ENCODE measurements at places on chromosomes 6 and 20.

DNA sequence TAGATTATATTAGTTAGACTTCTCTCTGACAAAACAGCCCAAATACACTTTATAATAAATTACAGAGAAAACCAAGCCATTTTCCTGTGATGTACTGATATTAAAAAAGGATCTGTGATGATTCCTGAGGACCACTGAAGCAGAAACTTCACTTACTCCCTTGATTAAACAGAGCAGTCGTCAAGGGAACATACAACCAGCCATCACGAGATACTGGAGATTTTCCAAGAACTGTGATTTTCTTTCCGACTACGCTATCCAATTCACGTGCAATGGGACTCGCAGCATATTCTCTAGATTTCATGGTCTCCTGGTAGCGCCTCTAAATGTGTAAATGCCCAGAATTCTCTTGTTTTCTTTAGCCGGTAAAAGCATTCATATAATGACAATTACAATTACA is 377.4 kb downstream of the PHF3 start:
- no peak for DNase-seq

DNA sequence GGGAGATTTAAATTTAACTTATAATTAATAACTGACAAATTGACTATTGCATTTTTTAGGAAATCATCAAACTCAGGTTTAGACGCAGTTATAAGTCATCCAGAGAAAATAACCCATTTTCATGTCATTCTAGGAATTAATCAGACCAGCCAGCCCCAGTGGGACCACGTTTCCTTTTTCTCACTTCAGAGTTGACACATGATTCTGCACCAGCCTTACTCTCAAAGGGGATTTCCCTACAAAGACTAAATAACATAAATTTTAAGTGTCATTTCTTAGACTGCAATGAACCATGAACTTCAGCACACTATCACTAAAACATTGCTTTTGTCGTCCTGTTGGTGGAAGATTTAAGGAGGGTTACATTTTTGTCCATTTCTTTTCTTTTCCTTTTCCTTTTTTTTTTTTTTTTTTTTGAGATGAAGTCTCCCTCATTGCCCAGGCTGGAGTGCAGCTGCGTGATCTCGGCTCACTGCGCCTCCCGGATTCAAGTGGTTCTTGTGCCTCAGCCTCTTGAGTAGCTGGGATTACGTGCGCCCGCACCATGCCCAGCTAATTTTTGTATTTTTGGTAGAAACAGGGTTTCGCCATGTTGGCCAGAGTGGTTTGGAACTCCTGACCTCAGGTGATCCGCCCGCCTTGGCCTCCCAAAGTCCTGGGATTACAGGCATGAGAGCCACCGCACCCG is 3.6 kb downstream of the IPCEF1 start:
- no peak for DNase-seq

DNA sequence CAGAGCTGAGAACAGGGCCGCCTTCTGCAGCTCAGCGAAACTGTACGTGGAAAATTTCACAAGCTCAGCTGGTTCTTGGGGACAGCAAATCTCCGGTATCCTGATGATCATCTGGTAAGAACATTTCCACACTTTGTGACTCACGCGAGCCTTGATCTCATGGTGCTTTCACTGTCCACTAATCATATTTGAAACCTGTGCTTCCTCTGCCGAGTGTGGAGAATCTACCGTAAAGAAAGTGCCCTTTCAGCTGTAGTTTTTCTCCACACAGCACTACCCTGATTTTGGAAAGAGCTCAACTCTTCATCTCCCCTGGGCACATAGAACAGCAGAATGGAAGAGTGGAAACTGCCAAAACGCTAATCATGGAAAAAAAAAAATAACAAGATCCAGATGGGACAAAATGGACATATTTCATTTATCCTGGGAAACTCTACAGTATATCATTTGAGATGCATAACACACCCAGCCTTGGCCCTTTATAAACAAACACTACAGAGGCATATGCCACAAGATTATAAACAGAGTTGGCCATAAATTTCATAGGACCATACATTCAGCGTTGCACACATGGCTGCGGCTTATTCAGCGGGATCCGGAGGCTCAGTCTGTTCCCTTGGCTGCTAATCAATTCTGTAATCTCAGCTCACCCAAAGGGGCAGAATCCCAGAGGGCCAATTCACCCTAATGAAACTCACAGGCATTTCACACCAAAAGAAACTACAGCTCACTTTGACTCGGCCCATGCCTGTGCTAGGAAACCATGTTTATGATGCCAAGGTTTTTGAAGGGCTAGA is 434.5 kb downstream of the HDGFL1 start:
- DNase-seq: no peak

GRCh38 chr20:25345721-25346120 is 44.9 kb downstream of the ABHD12 start:
- no peak for DNase-seq

- no peak for DNase-seq
Measured at GRCh38 chr20:16007164-16007563, 566.1 kb downstream of the KIF16B start.

- DNase-seq: no peak
Measured at GRCh38 chr6:139800837-139801236, 426.4 kb upstream of the CITED2 start.

- DNase-seq: no peak
Measured at GRCh38 chr6:36267731-36268477, 2.0 kb upstream of the PNPLA1 start.

- no peak for DNase-seq
Measured at GRCh38 chr6:90230548-90231215, 66.0 kb downstream of the BACH2 start.

- DNase-seq: no peak
Measured at GRCh38 chr6:68635412-68635705, 277 bp downstream of the ADGRB3 start.

DNA sequence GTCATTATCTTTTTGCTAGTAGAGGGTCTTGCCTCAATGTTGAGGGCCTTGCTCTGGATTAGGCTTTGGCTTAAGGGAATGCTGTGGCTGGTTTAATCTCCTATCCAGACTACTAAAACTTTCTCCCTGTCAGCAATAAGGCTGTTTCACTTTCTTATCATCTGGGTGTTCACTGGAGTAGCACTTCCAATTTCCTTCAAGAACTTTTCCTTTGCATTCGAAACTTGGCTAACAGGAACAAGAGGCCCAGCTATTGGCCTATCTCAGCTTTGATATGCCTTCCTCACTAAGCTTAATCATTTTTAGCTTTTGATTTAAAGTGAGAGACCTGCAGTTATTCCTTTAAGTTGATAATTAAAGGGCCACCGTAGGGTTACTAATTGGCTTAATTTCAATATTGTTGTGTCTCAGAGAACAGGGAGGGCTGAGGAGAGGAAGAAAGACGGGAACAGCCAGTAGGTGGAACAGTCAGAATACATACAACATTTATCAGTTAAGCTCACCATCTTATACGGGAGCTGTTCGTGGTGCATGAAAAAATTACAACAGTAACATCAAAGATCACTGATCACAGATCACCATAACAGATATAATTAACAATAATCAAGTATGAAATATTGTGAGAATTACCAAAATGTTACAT is 186.7 kb downstream of the PTPRK start:
- no peak for DNase-seq

- no peak for DNase-seq
Measured at GRCh38 chr6:156963712-156964700, 186.8 kb downstream of the ARID1B start.

DNA sequence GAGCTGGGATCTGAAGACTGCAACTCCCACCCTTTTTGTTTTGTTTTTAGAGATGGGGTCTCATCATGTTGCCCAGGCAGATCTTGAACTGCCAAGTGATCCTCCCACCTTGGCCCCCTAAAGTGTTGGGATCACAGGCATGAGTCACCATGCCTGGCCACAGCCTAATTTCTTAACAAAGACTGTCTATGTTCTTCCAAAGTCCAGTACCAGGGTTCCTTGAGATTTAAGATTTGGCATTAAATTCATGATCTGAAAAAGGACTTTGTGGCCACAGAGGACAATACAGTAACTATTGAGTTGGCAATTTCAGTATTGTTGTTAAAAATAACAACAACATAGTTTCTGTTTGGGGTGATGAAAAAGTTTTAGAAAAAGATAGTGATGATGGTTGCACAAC is 28.7 kb upstream of the BEND3 start:
- DNase-seq: no peak

- no peak for DNase-seq
Measured at GRCh38 chr6:163670336-163670735, 255.8 kb downstream of the QKI start.

- DNase-seq: no peak
Measured at GRCh38 chr6:118621799-118622470, 29.5 kb downstream of the CEP85L start.

DNA sequence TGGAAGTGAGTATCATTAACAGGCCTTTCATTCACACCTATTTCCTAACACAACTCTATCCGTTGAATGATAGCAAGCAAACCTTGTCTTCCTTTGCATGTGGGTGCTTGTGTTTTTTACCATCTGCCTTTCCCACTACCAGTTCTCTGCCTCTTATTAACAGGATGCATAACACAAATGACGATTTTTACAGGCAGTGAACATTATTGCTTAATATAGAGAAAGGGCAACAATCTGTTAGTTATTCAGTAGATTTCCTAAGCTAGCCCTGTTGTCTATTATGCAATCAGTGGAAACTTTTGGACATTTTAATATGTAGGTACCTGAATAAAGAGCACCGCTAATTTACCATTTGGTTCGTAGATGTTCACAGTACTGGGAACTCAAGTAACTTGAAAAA is 348.8 kb upstream of the PLCB4 start:
- no peak for DNase-seq

DNA sequence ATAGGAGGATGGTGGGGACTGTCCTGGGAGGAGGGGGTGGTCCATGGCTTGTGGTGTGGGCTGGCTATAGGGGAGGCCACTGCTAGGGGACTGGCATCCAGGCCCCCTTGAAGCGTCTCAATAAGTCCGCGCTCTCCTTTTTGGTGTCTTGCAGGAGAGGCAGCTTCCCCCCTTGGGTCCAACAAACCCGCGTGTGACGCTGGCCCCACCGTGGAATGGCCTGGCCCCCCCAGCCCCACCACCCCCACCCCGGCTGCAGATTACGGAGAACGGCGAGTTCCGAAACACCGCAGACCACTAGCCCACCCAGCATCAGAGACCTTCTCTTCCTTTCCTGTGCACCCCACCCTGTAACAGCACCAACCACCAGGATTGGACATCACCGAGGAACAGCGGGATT is 2.8 kb upstream of the ZBTB9 start:
- DNase-seq: no peak

DNA sequence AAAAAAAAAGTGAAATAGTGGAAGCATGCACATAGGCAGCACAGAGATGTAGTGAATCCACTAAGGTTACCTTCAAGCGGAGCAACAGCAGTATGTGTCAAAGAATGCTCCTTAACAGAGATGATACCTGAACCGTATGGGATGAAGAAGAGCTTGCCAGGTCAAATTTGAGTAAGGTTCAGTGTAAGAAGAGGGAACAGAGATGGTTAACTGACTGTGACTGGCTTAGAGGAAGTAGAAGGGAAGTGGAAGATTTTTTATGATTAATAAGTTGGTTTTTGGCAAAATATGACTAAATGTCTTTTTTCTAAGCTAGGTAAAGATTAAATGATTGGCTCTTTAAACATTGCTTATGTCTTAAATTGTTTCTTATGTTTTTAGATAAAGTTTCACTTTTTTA is 52.6 kb upstream of the C20orf144 start:
- no peak for DNase-seq

DNA sequence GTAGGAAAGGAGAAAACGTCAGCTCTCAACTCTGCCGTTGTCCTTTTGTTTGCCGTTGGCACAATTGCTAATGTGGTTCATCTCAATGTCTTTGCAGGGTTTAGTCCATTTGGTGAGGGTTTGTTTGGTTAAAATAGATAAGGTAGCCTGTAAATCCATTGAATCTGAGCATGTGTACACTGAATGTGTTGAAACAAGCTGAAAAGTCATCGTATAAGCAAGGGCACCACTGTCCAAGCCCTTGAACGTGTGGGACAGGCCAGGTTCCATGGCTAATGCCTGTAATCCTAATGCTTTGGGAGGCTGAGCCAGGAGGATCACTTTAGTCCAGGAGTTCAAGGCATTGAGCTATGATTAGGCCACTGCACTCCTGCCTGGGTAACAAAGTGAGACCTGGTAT is 224.7 kb upstream of the PLCB4 start:
- no peak for DNase-seq

DNA sequence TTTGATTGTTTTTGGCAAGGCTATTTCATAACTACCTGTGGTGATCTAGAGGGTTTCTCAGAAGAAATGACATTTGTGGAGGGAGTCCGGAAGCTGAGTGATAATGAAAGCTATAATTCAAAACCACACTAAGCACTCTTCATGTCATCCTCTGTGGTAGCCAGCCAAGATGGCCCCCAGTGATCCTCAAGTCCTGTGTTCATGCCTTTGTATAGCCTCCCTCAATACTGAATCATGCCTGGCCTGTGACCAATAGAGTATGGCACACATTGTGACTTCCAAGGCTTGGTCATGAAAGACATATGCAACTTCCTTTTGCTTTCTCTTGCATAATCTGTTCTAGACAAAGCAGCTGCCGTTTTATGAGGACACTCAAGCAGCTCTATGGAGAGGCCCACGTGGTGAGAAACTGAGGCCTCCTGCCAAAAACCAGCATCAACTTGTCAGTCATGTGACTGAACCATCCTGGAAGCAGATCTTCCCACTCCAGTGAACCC is 12.8 kb upstream of the DNAAF9 start:
- DNase-seq: no peak

DNA sequence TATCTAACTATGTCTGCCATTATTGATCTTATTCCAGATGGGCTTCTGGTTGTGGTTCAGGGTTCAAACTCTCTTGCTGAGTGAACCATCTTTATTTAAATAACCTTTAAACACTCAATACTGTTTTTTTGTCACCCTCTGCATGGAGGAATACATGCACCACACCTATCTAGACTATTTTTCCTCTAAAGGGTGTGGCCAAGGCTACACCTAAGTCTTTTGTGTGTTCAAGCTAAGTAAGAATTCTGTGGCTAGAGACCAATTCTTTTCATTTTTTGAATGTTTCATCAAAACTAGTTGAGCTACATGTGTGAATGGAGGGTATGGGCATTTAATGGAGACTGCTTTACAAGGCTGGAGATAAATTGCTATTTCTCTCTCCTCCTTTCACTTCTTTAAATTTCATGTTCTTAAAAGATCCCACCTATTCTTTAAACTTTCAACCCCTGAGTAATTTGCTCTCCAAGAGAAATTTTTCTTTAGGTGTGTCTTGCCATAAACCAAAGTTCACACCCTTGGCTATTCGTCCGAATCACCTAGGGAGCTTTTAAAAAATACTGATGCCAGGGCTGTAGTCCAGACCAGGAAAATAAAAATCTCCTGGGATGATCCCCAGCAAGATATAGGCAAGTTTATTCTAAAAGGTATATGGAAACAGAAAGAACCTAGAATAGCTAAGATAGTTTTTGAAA is 24.8 kb upstream of the MBOAT1 start:
- DNase-seq: no peak

GRCh38 chr6:141354191-141354955 is 778.4 kb upstream of the GJE1 start:
- no peak for DNase-seq

DNA sequence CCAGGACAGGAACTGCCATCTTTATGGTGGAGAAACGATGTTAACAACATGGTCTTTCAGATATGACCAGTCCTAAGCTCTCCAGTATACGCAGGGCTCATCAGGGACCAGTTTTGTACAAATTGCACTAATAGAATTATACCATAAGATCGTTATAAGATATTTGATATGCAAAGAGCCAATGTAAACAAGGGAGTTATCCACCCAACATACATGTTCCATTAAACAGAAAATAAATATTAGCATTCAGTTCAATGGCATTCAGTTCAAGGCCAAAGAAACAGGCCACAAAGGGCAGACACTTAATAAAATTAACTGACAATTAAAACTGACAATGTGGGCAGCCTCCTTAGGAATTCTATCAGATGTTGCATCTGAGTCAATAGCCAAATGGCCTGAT is 2.6 kb downstream of the GFOD1 start:
- no peak for DNase-seq

- no peak for DNase-seq
Measured at GRCh38 chr6:154548130-154548830, 37.8 kb upstream of the CNKSR3 start.
